ENCODE measurements at places on chromosomes 12 and 14. TPM values are rescaled to one million over a fixed set of nuclear protein-coding genes. Genes with fewer than 3 reads are reported as not detected.

Gene KRT82
- not detected for polyA plus RNA-seq

Gene COQ6
- polyA plus RNA-seq, result 33.6 TPM

Gene SLC25A21
- polyA plus RNA-seq, result 0.10 TPM

Gene RILPL1
- 106 TPM for polyA plus RNA-seq

Gene RCOR1
- 3.1 TPM for polyA plus RNA-seq

Gene LMNTD1
- not detected for polyA plus RNA-seq

Gene COX8C
- polyA plus RNA-seq, result not detected

Gene TSPAN8
- polyA plus RNA-seq, result 0.66 TPM

Gene SLC10A1
- polyA plus RNA-seq, result not detected

Gene HOXC13
- polyA plus RNA-seq, result not detected

Gene OR4K14
- polyA plus RNA-seq, result not detected

Gene KRT79
- 0.30 TPM for polyA plus RNA-seq

GRCh38 chr12:69284131-69284530 is 44.8 kb downstream of the CPSF6 start:
- DNase-seq, result peak; percentile 80

DNA sequence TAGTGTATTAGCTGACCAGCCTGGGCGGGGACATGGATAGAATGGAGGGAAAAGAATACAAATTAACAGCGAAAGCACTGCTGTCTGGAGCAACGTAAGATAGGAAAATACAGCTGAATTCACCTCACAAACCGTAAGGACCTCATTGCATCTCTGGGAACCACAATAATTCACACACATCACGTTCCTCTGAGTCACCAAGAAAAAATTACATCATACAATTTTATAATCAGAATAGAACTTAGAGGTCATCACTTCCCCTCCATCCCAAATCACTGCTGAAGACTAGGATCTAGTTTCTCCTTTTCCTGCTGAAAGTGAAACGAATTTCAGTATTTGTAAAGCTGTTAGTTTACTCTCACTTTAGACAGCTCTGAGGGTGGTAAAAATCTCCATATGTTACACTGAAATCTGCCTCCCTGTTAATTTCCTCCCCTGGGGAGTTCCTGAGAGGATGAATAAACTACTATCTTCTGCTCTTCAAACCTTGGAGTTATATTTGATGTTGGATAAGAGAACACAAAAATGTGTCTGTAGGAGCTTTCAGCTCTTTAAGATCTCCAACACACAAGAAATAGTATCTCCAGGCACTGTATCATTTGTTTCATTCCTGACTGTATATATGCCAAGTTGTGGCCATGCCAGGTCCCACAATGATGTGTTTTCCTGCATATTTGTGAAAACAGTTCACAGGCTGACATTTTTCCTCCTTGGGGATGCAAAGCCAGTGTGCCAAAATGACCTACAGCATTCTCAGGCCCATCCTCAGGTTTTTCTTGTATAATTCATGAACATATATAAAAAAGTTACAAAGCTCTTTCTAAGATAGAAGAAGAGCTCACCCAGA is 63.8 kb upstream of the SSTR1 start:
- DNase-seq, result no peak

DNA sequence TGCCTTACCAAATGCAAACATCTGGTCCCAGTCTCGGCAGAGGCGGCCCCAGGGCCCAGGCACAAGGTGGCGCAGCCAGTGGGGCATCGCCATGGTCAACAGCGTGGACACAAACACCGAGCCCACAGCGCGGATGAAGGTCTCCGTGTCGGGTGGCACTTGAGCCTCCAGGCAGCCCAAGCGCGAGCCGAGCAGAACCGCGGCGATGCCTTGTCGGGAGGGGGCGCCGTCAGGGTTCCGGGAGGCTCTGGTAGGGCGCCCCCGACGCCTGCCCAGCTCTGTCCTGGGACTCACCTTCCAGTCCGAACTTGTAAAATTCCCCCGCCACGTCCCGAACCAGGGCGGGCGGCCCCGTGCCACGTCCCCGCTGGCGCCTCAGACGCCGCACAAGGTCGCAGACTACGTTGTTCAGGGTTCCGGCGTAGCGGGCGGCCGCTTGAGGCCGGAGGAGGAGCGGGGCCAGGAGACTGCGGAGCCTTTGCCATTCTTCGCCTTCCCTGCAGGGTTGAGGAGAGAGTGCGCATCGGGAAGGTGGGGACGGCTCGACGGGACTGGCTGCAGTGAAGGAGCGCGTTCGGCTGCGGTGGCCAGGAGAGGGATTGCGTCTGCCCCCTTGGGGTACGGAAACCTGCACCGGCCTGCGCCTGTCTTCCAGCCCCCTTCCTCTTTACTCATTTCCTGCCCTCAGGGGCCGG is 1.7 kb downstream of the CYP27B1 start:
- no peak for DNase-seq

DNA sequence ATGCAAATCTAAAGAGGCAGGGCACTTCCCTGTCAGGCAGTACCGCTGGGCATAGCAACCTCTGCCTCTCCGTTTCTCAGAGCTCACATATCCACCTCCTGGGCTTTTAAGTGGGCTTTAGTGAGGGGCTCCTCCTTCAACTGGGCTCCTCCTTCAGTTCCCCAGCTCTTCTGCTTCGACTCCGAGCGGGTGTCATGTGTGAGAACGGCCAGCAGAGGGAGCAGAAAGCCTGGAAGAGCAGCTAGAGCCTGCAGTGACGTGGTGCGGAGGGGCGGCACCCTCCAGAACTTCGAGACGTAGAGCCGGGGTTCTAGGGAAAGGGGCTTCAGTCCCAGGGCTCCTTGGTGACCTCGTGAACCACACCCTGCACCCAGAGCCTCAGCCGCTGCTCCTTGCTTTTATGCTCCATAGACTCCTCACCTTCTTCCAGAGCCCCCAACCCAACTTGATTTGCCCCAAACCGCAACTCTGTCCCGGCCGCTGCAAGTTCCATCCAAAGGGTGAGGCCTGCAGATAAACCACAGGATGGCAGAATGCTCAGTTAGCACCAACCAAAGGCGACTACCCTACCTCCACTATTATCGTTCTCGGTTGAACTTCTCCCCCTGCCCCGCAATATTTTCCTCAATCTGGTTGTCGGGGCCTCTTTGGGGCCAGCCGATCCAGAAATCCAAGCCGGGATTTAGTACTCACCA is 383 bp upstream of the GLI1 start:
- DNase-seq, result peak; percentile 93

GRCh38 chr14:68589447-68590200 is 203.2 kb downstream of the ZFP36L1 start:
- peak; percentile 54 for DNase-seq

- DNase-seq, result peak; percentile 54
Measured at GRCh38 chr12:7108003-7108795, 815 bp downstream of the C1RL start.

- no peak for DNase-seq
Measured at GRCh38 chr14:50008974-50009373, 107.4 kb downstream of the VCPKMT start.

DNA sequence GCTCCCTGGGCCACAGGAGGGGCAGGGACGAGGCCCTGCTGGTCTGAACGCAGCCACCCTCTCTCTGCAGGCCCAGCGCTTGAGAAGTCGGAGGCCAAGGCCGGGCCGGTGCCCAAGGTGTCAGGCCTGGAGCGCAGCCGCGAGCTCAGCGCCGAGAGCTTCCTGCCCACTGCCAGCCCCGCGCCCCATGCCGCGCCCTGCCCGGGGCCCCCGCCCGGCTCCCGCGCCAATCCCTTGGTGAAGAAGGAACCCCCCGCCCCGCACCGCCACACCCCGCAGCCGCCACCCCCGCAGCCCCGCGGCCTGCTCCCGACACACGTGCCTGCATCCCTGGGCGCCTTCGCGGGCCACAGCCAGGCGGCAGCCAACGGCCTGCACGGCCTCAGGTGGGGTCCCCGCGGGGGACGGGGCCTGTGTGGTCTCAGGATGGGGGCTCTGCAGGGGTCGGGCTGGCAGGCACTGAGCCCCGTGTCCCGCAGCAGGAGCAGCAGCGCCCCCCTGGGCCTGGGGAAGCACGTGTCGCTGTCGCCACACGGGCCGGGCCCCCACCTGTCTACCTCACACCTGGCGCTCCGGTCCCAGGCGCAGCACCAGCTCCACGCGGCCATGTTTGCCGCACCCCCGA is 40.4 kb downstream of the LRCOL1 start:
- DNase-seq, result no peak

GRCh38 chr12:65570451-65571130 is 253.7 kb upstream of the HMGA2 start:
- DNase-seq, result no peak

DNA sequence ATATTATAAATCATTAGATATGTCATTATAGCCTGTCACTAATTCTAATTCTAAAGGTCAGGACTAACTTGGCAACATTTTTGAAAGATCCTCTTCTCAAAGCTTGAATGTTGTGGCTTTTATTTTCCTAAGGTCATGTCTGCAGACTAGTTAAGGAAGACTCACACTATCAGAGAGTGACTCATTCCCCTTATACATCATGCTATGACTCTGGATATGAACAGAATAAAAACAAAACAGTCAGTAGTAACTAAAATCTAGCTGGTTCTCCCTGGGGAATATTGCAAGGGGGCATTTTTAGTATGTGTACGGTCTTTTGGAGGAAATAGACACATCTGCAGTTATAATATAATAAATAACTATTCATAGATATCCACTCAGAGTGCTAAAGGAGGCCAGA is 170.6 kb downstream of the SLC2A13 start:
- DNase-seq, result no peak

GRCh38 chr14:100155049-100155621 is 4.3 kb downstream of the DEGS2 start:
- no peak for DNase-seq

- DNase-seq, result no peak
Measured at GRCh38 chr12:54384591-54385041, at the start of gene ZNF385A. ZNF385A (minus strand) TSS chr12:54384733; CDS start chr12:54384514, 219 bp downstream.

GRCh38 chr14:105491366-105491973 is 424 bp downstream of the TEDC1 start:
- peak; percentile 71 for DNase-seq

DNA sequence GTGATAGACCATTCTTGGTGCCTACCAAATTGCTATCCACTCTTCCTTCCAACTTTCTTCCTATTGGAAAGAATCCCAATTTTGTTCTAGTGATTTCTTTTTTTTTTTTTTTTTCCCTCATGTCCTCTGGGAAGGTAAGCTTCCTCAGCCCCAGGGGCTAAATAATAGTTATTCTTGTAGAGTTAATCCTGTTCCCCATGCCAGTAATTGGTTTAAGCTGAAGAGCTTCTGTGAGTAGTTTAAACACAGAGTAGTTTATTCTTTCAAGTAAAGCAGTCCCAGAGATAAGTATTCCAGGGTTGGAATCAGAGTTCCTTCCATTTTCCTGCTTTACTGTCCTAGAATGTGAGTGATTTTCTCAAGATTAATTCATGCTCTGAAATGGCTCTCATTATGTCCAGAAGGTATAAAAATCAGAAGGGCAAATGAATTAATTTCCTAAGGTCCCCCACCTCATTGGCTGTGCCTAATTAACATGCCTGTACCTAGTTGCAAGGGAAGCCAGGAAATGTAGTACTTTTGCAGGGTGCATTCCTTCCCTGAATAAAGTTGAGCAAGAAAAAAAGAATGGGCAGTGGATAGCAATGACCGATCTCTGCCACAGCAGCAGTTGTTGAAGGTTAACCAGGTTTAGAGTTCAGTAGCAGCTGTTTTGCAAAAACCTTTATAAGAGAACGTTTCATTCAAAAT is 97.8 kb downstream of the PLEKHA5 start:
- no peak for DNase-seq
